Activated naive CD4-positive, alpha-beta T cell (primary cell): ENCODE measurements at places on chromosomes 1 and 21.

DNA sequence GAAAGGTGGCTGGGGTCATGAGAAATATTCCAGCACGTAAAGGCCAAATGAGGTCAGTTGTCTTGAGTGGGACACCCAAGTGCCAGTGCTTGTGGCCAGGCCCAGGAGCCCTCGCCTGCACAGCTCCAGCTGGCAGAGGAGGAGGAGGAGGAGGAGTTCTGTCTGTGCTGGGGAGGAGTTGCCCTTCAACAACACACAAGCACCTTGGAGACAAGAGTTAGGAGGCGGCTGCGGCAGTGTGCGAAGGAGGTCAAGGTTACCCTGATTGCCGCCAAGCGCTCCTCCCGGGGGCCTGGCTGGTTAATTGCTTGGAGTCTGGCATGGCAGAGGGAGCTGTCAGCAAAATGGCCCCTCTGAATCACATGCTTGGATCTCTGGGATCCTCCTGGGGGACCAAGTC lies 45.1 kb downstream of the GRIK3 start:
- DNase-seq = no peak

- no peak for DNase-seq
Observed at GRCh38 chr1:13801655-13802486, 101.9 kb downstream of the PRDM2 start.

GRCh38 chr1:3828391-3828790 lies 28.6 kb downstream of the CEP104 start:
- DNase-seq = no peak

DNA sequence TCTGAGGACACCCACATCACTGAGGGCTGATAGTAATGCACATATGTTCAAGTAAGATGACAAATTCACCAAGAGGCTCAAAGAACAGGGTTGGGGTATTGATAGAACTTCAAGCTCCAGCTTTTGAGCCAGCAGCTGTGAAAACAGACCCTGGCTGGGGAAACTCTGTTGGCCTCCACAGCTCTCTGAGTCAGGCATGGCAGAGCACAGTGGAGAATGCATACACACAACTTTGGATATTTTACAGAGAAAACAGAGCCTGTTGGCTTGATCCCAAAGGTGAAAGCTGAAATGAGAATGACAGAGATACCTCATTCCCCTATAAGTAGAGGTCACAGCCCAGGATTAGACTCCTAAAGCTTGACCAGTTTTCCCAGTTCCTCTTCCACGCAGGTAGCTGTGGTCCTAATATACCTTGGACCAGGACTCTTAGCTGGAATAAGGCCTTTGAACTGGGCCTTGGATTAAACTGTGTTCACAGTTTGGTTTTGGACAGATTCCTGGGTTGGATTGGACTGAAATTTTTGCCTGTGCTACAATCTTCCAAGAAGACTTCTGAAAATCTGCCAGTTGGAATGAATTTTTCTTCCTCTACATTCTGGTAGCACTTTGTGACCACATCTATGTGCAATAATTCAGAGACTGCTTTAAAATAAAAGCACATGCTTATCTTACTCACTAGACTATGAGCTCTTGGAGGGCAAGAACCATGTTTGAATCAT lies 101.6 kb upstream of the HMGB4 start:
- DNase-seq = no peak

GRCh38 chr1:1202831-1203560 lies 3.4 kb downstream of the TNFRSF18 start:
- DNase-seq = no peak

DNA sequence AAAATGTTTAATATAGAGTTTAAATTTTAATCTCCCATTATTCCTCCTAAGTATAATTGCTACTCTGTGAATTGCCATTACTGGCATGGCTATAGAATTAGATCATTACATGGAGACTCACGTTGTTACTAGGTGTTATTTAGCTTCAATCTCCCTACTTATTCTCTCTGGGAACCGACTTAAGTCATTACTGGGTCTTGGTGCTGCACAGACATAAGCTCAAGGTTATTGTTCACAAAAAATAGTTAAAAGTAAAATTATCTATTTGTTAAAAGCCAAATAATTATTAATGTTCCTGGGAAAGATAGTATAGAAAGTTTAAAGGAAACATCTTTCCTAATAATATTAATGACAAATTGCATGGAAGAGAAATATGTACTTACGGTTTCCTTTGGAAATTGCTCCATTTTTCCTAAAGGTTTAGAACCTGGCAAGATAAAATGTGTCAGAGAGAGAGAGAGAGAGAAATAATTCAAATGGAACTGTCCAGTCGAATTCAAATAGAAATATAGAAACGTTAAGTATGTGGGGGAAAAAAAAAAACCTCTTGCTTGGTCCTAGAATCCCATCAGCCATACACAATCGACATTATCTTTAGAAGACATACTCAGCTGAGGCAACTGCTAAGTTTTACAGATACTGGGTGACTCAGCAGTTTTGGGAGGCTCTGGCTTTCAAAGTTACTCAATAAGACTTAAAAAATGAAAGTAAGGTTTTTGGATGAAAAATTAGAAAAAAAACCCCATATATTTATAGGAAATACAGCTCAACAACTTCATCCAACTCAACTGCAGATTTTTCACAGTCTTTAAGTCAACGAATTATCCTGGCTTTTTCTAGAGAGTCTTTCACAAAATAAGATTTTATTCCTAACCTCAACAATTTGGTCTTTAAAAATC lies at the start of gene SPTA1:
Gene SPTA1 (minus strand): TSS at position 605 of the 899 bp plus-strand sequence. CDS start 198 bp downstream, at position 407.
- DNase-seq = no peak

DNA sequence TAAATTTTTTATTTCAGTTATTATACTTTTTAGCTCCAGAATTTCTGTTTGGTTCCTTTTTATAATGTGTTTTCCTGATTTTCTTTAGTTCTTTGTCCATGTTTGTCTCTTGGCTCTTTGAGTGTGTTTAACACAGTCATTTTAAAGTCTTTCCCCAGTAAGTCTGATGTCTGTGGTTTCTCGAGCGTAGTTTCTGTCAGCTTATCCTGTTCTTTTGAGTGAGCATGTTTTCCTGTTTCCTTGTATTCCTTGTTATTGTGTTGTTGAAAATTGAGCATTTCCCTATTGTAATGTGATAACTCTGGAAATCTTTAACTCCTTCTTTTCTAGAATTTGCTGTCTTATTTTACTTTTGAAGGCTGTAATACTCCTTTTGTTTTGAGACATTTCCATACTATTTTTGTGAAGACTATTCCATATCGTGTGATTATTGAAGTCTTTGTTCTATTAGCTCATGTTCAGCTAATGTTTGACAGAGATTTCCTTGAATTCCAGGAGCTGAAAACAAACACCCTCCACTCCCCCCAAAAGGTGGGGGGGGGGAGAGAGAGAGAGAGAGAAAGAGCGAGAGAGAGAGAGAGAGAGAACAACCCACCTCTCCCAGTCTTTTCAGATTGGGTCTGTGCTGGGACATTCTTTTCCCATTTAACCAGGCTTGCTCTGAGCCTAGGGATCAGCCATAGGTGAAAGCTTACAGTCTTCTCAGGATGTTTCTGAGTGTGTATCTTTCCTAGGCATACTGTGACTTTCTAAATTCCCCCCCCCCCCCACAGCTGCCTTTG lies 38.3 kb downstream of the SDCCAG8 start:
- DNase-seq = no peak

- DNase-seq = no peak
Observed at GRCh38 chr1:222114536-222115156, 372.8 kb upstream of the DUSP10 start.

DNA sequence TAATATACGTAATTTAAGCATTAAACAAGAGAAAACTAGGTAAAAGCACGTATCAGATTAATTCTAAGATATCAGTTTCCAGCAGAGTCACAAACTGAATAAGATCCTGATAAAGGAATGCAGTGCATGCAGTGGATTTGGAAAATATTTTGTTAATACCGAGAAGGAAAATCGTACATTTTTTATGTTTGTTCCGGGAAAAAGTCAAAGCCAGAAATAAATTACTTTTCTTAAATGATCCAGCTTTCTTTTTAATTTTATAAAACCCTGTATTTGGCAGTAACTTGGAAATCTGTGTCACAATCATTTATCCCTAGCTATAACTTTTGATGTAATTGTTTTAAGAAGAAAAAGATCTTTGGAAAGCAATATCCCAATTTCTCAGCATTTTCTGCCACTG lies 955 bp downstream of the PALMD start:
- no peak for DNase-seq

- DNase-seq = no peak
Observed at GRCh38 chr1:200035956-200036618, 8.6 kb downstream of the NR5A2 start.

- DNase-seq = no peak
Observed at GRCh38 chr1:83807821-83808220, 191.1 kb downstream of the TTLL7 start.

DNA sequence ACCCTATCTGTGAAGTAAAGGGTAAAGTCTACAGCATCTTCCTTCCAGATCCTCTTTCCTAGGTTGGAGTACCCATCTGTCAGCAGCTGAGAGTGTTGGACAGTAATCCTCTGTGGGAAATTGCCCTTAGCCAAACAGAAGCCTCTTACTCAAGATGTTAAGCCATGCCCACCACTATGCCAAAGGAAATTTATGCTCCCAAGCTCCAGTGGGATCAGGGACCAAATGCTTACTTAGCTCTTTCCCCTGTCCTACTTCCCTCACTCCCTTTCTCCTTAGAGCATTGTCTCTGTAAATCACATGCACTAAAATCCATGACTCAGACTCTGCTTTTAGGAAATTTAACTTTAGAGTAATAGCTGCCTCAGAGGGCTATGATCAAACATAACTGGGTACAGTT lies 254.0 kb downstream of the BRINP2 start:
- no peak for DNase-seq

GRCh38 chr1:12539705-12540579 lies 78.1 kb downstream of the DHRS3 start:
- no peak for DNase-seq

GRCh38 chr1:47875831-47876586 lies 121.2 kb downstream of the TRABD2B start:
- no peak for DNase-seq

- DNase-seq = no peak
Observed at GRCh38 chr1:172905452-172905851, 145.3 kb downstream of the TNFSF18 start.
